ENCODE measurements at places on chromosomes 7 and 10. TPM values are rescaled to one million over a fixed set of nuclear protein-coding genes. Genes with fewer than 3 reads are reported as not detected.

GRCh38 chr7:7923818-7924217, 44.8 kb upstream of the GLCCI1 start:
- no peaks in the 10 kb centered on the region for H3K36me3 ChIP-seq
- H3K4me1 ChIP-seq, result no peaks in the 10 kb centered on the region
- no peak overlapping the region for H3K27ac ChIP-seq
- DNase-seq, result no peak
- no peak overlapping the region for H3K4me3 ChIP-seq

CNPY1 gene
- total RNA-seq, result not detected

NEUROD6 gene
- total RNA-seq, result not detected

DNA sequence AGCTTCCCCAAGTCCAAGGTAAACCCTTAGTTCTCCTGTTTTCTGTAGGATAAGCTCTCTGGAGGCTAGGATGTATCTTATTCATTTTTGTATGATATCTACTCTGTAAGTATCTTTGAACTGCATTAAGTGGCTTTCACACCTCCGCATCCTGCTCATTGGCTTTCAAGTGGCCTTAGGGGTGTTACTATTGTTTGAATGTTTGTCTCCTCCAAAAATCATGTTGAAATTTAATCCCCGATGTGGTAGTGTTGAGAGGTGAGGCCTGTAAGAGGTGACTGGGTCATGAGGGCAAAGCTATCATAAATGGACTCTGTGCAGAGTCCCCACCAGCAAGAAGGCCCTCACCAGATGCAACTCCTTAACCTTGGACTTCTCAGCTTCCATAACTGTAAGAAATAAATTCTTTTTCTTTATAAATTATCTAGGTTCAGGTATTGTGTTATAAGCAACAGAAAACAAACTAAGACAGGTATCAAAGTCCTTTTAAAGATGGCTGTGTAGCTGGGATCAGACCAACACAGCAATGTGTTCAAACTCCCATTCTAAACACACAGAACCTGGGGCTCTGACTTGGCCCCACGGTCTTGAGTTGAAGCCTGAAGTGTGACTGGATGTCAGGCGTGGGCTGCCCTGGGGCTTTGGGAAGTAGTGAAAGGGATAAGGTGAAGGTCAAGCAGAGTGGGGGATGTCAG, 25.9 kb downstream of the TBXAS1 start:
- H3K36me3 ChIP-seq, result no peaks in the 10 kb centered on the region
- H3K27ac ChIP-seq, result no peak overlapping the region
- no peak overlapping the region for H3K4me3 ChIP-seq
- H3K27me3 ChIP-seq, result no peaks in the 10 kb centered on the region

DNA sequence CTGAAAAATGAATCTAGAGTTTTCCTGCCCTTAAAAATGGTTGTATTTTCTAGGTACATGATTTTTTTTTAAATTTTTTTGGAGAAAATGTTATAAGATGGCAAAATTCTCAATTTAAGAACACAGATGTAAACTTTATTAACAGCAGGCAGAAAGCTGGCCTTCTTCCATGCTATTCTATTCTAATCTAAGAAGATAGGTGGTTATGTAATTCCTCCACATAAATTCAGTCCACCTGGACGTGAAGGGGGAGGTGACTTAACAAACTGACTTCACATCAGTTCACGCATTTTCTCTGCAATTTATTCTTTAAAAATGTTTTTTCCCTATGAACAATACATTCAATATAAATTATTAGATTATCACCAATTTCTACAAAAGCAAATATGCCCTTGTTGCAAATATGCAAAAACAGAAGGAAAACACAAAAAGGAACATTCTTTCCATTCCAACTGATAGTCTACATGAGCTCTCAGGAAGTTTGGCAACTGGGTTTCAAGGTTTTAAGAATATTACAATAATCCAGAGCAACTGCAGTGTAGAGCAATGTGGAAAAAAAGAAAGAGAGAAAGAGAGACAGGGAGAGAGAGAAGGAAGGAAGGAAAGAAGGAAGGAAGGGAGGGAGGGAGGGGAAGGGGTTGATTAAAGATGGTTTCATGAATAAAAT, 76.8 kb downstream of the HIBADH start:
- no peaks in the 10 kb centered on the region for H3K4me1 ChIP-seq
- no peak overlapping the region for H3K27ac ChIP-seq
- H3K27me3 ChIP-seq, result no peaks in the 10 kb centered on the region

DNA sequence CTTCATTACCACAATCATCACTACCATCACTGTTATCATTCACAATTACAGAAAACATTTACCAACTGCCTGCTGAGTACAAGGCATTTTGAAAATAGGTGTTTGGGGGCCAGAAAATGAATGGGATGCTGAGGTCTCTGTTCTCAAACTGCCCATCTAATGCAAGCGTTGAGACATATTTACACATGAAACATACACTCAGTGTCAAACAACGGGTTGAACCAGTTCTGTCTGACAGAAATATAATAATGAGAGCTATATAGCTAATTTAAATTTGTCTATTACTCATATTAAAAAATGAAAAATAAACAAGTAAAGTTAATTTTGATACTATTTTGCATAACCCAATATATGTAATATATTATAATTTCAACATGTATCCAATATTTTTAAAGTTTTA, 303.1 kb downstream of the KCNMA1 start:
- H3K27me3 ChIP-seq, result no peaks in the 10 kb centered on the region
- no peak overlapping the region for H3K27ac ChIP-seq
- H3K36me3 ChIP-seq, result no peaks in the 10 kb centered on the region
- no peak for DNase-seq

GRCh38 chr7:130740606-130741005, 6.6 kb upstream of the KLF14 start:
- H3K36me3 ChIP-seq, result no peaks in the 10 kb centered on the region
- H3K27me3 ChIP-seq, result peaks cover 3% of the 10 kb centered on the region
- no peak overlapping the region for H3K27ac ChIP-seq

GRCh38 chr10:1449572-1450205, 287.6 kb downstream of the ADARB2 start:
- no peaks in the 10 kb centered on the region for H3K36me3 ChIP-seq
- H3K4me3 ChIP-seq, result no peak overlapping the region
- H3K27me3 ChIP-seq, result no peaks in the 10 kb centered on the region
- H3K4me1 ChIP-seq, result no peaks in the 10 kb centered on the region
- H3K27ac ChIP-seq, result no peak overlapping the region

- no peaks in the 10 kb centered on the region for H3K4me1 ChIP-seq
- no peak overlapping the region for H3K4me3 ChIP-seq
- H3K36me3 ChIP-seq, result no peaks in the 10 kb centered on the region
Measured at GRCh38 chr7:101950450-101951119, 133.2 kb downstream of the CUX1 start.

DNA sequence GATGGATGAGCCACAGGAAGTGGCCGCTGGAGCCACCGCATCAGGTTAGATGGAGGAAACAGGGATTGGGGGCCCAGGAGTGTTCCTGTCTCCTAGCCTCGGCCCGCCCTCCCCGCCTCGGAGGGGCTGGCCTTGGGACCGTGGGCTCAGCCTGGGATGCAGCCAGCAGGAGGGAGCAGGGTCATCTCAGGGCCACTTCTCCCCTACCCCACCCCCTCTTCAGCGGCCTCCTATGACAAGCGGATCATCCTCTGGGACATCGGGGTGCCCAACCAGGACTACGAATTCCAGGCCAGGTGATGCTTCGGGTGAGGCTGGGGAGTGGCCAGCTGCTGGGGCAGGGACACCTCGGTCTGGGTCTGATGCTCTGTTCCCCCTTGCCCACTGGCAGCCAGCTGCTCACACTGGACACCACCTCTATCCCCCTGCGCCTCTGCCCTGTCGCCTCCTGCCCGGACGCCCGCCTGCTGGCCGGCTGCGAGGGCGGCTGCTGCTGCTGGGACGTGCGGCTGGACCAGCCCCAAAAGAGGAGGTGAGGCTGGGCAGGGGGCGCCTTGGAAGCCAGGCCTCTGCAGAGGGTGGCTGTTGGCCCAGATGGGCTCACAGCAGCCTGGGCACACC, 4.7 kb downstream of the LRWD1 start:
- no peaks in the 10 kb centered on the region for H3K27me3 ChIP-seq
- no peaks in the 10 kb centered on the region for H3K36me3 ChIP-seq
- H3K27ac ChIP-seq, result no peak overlapping the region
- no peak for DNase-seq
- peaks cover 5% of the 10 kb centered on the region for H3K4me1 ChIP-seq
- no peak overlapping the region for H3K4me3 ChIP-seq

DNA sequence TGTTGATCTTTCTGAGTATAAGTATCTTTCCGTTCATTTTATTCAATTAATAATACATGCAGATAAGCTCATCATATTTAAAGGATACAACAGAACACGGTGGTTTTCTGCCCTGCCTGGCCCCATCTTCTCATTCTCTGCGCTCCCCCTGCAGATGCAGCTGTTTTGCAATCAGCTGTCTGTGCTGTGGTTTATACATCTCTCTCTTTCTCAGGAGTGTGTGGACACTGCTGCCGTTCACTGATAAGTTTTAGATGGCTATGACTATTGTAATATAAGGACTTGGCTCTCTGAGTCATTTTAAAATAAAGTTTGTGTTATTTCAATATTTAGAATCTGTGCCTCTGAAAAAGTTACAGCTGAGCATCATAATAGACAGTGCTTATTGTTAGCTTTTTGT, 54.5 kb downstream of the CUL1 start:
- no peaks in the 10 kb centered on the region for H3K27me3 ChIP-seq
- no peaks in the 10 kb centered on the region for H3K36me3 ChIP-seq
- no peak overlapping the region for H3K27ac ChIP-seq
- DNase-seq, result no peak
- no peaks in the 10 kb centered on the region for H3K4me1 ChIP-seq

- DNase-seq, result no peak
- H3K4me3 ChIP-seq, result no peak overlapping the region
- no peaks in the 10 kb centered on the region for H3K36me3 ChIP-seq
Measured at GRCh38 chr10:129631870-129632623, 165.0 kb downstream of the MGMT start.

ASB10 gene
- not detected for total RNA-seq

DNA sequence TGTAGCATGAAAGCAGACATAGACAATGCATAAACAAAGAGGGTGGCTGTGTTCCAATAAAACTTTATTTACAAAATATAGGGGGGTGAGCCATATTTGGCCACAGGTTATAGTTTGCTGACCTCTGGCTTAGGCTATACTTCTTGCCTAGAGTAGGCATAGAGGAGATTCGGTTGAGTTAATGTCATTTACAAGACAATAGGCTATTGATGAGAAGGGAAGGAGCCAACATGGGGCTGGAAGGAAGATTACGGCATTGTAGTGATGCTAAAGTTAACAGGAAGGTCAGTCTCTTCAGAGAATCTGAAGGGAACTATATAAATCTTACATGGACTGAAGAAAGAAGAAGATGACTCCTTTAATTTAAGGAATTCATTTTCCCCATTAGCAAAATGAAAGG, 463.5 kb downstream of the HTR7 start:
- no peak for DNase-seq
- H3K4me3 ChIP-seq, result no peak overlapping the region
- no peaks in the 10 kb centered on the region for H3K27me3 ChIP-seq
- H3K27ac ChIP-seq, result no peak overlapping the region
- no peaks in the 10 kb centered on the region for H3K4me1 ChIP-seq

- no peak for DNase-seq
- H3K27ac ChIP-seq, result no peak overlapping the region
- H3K36me3 ChIP-seq, result no peaks in the 10 kb centered on the region
- no peaks in the 10 kb centered on the region for H3K27me3 ChIP-seq
Measured at GRCh38 chr7:41584746-41585145, 118.1 kb downstream of the INHBA start.

ECHDC3 gene
- 77.6 TPM for total RNA-seq

DNA sequence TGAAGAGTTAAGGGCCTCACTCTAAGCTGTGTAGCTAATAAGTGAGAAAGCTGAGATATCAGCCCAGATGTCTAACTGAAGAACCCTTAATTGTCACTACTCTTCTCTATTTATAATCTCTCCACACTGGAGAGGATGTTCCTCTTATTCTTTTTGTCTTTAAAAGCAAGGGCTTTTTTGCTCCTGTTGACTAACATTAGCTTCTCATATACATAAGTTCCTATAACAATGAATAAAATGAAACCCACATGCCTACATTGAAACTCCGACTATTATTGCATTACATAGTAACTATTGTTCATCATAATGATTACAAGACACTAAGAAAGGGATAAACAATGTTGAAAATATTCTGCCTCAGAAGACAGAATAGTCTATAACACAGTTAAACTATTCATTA, 67.1 kb downstream of the GNAT3 start:
- H3K27me3 ChIP-seq, result no peaks in the 10 kb centered on the region
- H3K36me3 ChIP-seq, result no peaks in the 10 kb centered on the region
- H3K4me1 ChIP-seq, result peaks cover 4% of the 10 kb centered on the region
- no peak overlapping the region for H3K4me3 ChIP-seq
- no peak for DNase-seq

PRSS37 gene
- total RNA-seq, result 0.51 TPM

DNA sequence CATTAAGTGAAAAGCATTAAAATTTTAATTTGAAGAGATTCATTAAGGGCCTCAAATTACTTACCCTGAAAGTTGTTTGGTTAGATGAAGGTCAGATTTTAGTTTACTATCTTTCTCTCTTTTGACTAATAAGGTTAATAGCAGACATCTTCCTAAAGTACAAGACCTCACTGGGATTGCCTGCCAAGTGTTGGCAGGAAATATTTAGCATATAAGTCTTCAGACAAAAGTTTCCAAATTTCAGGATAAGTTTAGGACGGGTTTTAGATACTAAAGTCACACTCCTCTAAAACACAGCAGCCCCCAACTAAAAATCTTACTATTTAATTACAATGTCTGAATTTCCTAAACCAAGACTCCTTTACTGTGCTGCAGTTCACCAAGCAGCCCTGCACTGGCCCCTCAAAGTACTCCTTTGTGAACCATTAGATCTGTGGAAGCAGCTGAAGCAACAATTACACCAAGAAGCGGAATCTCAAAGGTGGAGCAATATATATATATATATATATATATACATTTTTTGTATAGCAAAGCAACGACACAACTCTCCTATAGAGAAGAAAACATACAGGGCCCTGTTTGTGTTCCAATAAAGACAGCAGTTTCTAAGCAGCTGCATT, 91.2 kb upstream of the KCNIP2 start:
- no peak for DNase-seq
- no peak overlapping the region for H3K27ac ChIP-seq
- H3K36me3 ChIP-seq, result no peaks in the 10 kb centered on the region
- peaks cover 4% of the 10 kb centered on the region for H3K4me1 ChIP-seq
- H3K4me3 ChIP-seq, result no peak overlapping the region

DNA sequence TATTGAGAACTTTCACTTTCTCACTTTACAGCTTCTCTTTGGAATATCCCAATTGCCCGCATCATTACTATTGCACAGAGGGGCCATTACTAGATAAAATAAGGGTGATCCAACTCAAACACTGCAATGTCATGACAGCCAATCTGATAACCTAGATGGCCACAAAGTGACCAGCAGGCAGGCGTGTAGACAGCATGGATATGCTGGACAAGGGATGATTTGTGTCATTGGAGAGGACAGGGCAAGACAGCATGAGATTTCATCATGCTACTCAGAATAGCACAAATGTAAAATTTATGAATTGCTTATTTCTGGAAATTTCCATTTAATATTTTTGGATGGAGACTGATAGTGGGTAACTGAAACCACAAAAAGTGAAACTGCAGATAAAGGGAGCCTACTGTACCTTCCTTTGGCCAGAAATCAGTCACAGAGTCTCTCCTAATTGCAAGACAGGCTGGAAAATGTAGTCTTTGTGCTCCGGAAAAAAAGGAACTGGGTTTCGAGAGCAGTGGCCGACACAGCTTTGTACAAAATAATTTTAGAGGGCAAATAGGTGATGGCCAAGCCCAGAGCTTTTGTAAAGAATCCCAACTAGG, 6.1 kb upstream of the GSDME start:
- H3K4me3 ChIP-seq, result no peak overlapping the region
- H3K27ac ChIP-seq, result no peak overlapping the region
- H3K36me3 ChIP-seq, result no peaks in the 10 kb centered on the region
- no peaks in the 10 kb centered on the region for H3K4me1 ChIP-seq

- DNase-seq, result no peak
- H3K27me3 ChIP-seq, result no peaks in the 10 kb centered on the region
- H3K4me3 ChIP-seq, result no peak overlapping the region
- H3K36me3 ChIP-seq, result no peaks in the 10 kb centered on the region
- no peak overlapping the region for H3K27ac ChIP-seq
- peaks cover 5% of the 10 kb centered on the region for H3K4me1 ChIP-seq
Measured at GRCh38 chr10:69634759-69635425, 4.8 kb downstream of the FAM241B start.

Data from prostate gland (tissue), 2 donors.